ENCODE measurements at places on chromosomes 13 and 19. TPM values are rescaled to one million over a fixed set of nuclear protein-coding genes. Genes with fewer than 3 reads are reported as not detected.

DNA sequence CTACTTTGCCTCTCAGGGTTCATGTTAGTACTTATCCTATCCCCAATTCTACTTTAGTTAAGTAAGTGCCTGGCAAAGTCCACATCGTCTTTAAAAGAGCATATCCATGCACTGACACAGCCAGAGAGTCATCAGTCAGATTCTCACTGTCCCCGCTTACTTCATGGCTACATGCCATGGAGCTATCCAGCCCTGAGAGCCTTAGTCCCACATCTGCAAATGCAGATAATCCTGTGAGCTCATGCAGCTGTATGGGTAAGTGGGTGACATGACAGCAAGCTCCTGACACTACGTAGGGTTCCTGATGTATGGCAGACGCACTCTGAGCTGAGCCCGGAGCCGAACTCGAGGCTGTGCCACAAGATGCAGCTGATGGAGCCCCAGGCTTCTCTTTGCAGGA, 661.5 kb downstream of the LIG4 start:
- DNase-seq, result no peak

- DNase-seq, result no peak
Measured at GRCh38 chr19:15149737-15150136, 42.5 kb downstream of the SYDE1 start.

DNA sequence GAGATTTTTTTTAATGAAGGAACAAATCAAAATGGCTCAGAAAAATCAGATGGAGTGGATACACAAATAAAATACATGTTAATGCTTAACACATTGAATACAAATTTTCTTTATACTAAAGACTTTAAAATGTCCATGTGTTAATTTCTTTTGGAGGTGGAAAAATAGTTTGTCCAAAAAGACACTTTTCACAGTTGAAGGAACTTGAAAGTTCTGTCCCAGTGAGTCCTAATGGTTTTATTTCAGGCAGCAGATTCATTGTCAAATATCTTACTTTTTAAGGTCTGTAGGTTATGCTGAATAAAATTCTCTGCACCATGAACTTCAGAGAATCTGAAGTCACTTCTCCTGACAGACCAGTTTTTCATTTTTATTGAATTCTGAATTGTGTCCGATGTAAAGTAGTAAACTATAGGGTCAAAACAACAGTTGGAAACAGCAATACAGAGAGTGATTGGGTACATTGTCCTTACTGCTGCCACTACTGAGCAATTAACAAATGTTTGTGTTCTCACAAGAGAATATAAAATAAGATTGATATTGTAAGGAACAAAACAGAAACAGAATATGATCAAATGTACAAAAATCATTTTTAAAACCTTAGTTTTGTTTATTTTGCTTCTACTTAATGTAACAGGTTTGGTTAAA, 1.6 kb downstream of the LPAR6 start:
- no peak for DNase-seq

- no peak for DNase-seq
Measured at GRCh38 chr13:44363631-44364344, 9.8 kb upstream of the SERP2 start.

GRCh38 chr19:47210689-47211316, 20.2 kb downstream of the BBC3 start:
- DNase-seq, result peak; percentile 81

- no peak for DNase-seq
Measured at GRCh38 chr19:15287496-15287895, 44.8 kb downstream of the BRD4 start.

- DNase-seq, result peak; percentile 25
Measured at GRCh38 chr19:58229255-58229639, 533 bp downstream of the ZNF544 start.

DNA sequence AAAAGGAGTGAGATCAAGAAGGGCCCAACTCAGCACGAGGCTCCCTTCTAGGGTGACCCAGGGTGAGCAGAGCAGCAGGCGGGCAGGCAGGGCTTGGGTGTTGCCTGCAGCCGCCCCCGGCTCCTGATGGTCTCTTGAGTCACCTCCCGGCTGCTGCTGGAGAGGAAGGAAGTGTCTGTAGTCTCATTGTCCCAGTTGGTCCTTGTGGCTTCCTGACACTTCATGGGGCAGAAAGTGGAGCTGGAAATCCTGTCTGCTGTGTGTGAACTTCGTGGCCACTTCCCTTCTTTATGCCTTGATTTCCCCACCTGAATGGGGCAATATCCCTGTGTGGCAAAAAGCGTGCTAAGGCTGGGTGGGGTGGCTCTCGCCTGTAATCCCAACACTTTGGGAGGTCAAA, 2.5 kb downstream of the MAP1S start:
- no peak for DNase-seq

DNA sequence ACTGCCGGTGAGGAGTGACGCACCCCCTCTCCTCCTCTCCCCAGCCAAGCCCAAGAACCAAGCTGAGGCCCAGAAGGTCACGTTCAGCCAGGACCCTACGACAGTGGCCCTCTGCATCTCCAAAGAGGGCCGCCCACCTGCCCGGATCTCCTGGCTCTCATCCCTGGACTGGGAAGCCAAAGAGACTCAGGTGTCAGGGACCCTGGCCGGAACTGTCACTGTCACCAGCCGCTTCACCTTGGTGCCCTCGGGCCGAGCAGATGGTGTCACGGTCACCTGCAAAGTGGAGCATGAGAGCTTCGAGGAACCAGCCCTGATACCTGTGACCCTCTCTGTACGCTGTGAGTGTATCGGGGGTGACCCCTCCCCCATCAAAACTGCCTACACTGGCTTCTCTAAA, 19.2 kb upstream of the TOMM40 start:
- no peak for DNase-seq

DNA sequence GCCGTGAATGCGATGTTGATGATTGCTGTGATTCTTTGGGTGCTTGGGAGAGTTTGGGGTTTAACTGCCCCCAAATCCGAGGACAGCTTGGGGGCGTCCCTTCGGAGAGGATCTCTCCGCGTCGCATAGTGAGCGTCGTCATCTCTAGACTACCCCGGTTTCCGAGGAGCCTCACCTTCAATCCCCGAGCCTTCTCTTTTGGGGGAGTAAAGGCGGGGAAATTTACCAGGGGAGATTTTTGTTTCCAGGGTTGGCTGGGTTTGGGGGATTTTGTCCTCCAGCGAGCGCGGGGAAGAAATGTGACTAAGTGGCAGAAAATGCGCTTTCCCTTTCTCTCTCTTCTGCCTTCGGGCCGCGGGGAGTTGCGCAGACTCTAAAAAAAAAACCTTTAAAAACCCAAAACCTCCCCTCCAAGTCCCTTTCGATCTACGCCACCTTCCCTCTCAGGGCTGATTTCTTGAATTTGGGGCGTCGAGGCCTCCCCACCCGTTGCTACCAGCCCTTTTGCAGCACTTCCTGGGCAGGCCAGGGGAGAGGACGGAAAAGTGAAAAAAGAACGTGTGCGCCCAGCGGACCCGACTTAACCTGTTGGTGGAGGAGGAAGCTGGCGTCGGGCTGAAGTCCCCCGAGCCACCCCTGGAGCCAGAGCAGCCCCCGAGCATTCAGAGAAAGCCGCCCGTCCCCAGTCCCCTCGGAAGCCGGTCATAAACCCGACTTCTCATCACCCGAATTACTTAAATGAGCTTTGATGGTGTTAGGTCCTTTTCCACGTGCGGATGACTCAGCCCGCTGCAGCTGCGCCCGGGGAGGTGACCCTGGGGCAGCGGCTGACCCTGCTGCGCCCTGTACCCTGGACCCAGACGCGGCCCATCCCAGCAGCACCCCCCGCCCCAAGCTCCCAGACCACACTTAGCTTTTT, 17.7 kb downstream of the NFIX start:
- no peak for DNase-seq

GRCh38 chr13:89520468-89520867, 1827.0 kb upstream of the MIR17HG start:
- no peak for DNase-seq

The PCDH17 gene
- total RNA-seq, result 2.3 TPM

The ZNF497 gene
- 7.1 TPM for total RNA-seq

The FXYD3 gene
- total RNA-seq, result not detected

The TMPRSS9 gene
- total RNA-seq, result not detected

The DLEU7 gene
- 0.11 TPM for total RNA-seq

The CPB2 gene
- total RNA-seq, result not detected

The NRTN gene
- 1.7 TPM for total RNA-seq

The ZFP14 gene
- total RNA-seq, result 11.9 TPM

The CGB8 gene
- not detected for total RNA-seq

The CFAP97D2 gene
- total RNA-seq, result not detected

All from thyroid gland (tissue), 4 donors.